Fibroblast of skin of right quadriceps (primary cell): ENCODE measurements at places on chromosomes 3 and 15.

- peak; percentile 43 for DNase-seq
Observed at GRCh38 chr3:152127058-152127457, 141.7 kb upstream of the MBNL1 start.

DNA sequence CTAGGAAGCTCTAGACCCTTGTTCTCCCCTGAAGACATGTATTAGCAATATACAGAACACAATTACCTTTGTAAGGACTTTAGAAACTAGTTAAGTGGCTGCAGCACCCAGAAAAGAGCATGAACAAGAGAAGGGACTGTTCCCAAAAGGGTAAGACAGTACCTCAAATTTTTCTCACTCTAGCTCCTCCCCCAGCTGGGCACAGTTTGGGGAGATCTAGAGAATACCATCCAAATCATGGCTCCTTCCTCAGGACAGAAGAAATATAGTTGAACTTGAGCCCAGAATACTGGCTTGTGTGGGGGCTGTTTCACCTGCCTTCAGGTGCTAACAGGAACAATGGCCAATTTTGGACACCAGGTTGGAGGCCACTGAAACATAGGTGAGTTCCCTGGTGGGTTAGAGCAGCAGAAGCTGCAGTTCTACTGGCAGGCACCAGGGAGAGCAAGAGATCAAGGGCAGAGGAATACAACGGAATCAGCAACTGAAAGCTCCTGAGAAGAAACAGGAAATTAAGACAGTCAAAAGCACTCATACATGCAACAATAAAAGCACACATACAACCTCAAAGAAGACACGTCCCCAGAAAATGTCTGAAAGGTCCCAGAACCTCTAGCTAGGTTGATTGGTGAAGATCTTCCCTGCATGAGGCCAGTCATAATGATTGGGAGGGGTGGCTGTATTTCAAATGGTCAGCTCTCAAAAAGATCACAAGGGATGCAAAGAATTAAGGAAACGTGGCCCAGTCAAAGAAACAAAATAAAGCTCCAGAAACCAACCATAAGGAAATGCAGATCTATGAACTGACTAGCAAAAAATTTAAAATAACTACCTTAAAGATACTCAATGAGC lies 104.9 kb upstream of the ASB14 start:
- DNase-seq, result peak; percentile 40

GRCh38 chr3:71097557-71097956 lies 486.0 kb downstream of the FOXP1 start:
- DNase-seq, result no peak

DNA sequence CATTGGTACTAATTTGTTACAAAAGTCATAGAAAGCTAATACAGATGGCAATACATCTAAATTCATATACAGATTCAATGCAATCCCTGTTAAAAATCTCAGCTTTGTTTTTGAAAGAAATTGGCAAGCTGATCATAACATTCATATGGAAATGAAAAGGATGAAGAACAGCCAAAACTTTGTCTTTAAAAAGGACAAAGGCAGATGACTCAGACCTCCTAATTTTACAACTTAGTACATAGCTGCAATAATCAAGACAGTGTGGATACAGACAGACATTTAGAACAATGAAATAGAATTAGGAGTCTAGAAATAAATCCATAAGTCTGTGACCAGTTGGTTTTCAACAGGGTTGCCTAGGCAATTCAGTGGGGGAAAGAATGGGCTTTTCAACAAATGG lies 63.3 kb downstream of the AQP9 start:
- peak; percentile 81 for DNase-seq

- DNase-seq, result no peak
Observed at GRCh38 chr3:134803051-134803505, 8.0 kb downstream of the EPHB1 start.

GRCh38 chr15:58292751-58293175 lies 139.0 kb upstream of the LIPC start:
- DNase-seq, result peak; percentile 38

DNA sequence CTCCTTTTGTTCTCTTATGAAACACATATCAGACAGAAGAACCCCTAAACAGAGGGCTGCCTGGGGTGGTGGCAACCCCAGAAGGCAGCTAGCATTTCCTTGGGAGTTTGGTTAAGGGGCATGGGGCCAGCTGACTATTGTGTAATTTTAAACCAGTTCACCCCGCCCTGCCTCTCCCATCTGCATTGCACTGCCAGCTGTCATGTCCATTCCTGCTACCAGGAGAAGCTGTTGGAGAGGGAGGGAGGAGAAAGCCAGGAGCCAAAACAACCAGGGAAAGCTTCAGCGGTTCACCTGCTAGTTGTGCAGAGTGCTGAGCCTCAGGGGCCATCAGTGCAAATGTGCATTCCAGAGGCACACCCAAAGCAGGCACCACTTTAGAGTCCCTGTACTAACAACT lies 47.6 kb upstream of the ATP1B3 start:
- no peak for DNase-seq

DNA sequence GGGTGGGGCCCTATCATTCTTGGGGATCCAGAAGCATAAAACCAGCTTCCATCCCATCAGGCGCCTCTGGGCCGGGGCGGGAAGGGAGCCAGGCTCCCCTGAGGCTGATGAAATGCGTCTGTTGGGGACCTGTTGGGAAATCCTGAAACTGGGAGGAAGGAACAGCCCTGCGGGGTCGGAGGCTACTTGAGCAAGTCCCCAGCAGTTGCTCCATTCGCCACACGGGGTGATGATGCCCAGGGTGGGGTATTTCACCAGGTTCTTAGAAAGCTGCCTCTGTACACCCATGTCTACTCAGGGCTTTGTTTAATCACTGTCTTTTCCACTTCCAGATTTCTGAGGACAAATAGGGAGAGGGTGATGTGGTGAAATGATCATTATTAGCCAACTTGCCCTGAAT lies 25.4 kb upstream of the TSEN2 start:
- DNase-seq, result no peak

DNA sequence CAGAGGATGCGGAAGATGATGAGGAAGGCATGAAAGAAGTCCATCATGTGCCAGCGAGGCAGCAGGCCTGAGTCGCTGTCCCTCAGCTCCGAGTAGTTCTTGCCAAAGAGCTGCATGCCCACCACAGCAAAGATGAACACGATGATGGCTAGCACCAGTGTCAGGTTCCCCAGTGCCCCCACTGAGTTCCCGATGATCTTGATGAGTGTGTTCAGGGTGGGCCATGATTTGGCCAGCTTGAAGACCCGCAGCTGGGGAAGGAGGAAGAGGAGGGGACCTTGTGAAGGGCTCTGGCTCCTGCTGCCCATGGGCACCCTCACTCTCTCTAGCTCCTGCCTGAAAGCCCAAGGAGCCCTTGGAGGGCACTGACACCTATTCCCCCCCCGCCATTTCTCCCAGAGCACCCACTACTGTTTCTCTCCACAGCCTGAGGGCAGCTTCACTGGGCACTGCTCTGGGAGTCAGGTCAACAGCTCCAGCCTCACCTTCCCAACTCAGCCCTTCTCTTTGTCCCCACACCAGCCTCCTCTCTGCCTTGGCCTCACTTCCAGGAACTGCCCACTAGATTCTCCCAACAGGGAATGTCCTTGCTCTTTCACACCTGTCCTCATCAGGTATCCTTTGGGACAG lies 63.6 kb downstream of the SCN5A start:
- DNase-seq, result no peak
